ENCODE measurements at places on chromosomes 4 and X.
A peak's percentile ranks its signal among the peaks of the same experiment; 100 is the strongest.

GRCh38 chr4:114606245-114606644 is 7.6 kb downstream of the UGT8 start:
- no peaks in the 10 kb centered on the region for H3K36me3 ChIP-seq
- H3K4me3 ChIP-seq, result no peak overlapping the region
- H3K4me1 ChIP-seq, result no peaks in the 10 kb centered on the region
- DNase-seq, result no peak
- no peaks in the 10 kb centered on the region for H3K27me3 ChIP-seq
- peak overlapping the region; percentile 56 for H3K27ac ChIP-seq

GRCh38 chr4:83267830-83268475 is 16.6 kb downstream of the COQ2 start:
- H3K27ac ChIP-seq, result no peak overlapping the region
- H3K36me3 ChIP-seq, result no peaks in the 10 kb centered on the region
- no peak overlapping the region for H3K4me3 ChIP-seq
- DNase-seq, result no peak
- H3K4me1 ChIP-seq, result no peaks in the 10 kb centered on the region

DNA sequence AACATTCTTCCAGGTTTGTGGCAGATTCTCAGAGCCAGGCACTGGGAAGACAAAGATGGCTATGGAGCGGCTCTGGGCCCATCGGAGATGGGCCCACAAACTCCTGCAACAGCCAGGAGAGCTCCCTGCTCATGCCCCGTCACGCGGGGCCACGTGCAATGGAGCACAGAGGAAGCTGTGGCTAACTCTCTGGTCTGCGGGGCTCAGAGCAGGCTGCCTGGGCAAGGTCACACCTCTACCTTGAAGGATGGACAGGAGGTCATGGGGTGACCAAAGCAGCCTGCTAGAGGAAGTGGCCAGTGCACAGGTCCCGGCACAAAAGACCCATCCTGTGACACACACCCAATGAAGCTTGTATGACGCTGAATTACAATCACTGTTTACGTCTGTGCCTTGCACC is 45.2 kb downstream of the C4orf50 start:
- no peak for DNase-seq
- H3K36me3 ChIP-seq, result no peaks in the 10 kb centered on the region
- no peak overlapping the region for H3K4me3 ChIP-seq
- H3K4me1 ChIP-seq, result no peaks in the 10 kb centered on the region
- no peak overlapping the region for H3K27ac ChIP-seq
- H3K27me3 ChIP-seq, result peaks cover 47% of the 10 kb centered on the region

GRCh38 chr4:184669251-184669650 is 19.7 kb downstream of the PRIMPOL start:
- no peak for DNase-seq
- H3K36me3 ChIP-seq, result no peaks in the 10 kb centered on the region
- H3K27me3 ChIP-seq, result no peaks in the 10 kb centered on the region

GRCh38 chr4:53929955-53930798 is 134.2 kb downstream of the CHIC2 start:
- DNase-seq, result peak; percentile 73
- no peaks in the 10 kb centered on the region for H3K36me3 ChIP-seq
- H3K27ac ChIP-seq, result peak overlapping the region; percentile 57
- no peaks in the 10 kb centered on the region for H3K27me3 ChIP-seq

DNA sequence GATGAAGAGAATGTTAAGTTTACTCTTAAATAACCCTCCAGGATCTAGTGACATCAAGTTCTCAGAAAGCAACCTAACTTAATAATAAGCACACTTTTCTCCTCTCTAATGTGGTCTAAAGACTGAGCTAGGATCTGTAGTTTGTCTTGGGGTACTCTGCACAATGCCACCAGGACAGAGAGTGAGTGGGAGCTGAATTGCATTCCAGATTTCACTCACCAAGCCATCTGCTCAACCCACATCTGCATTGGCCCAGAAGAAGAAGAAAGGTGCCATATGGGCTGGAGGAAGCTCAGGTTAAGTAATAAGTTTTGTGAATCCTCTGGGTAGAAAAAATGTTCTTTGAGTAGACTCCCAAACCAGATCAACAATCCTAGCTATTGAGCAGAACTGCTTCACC is 384.6 kb downstream of the PPP3CA start:
- H3K36me3 ChIP-seq, result no peaks in the 10 kb centered on the region
- H3K4me1 ChIP-seq, result no peaks in the 10 kb centered on the region
- H3K27me3 ChIP-seq, result no peaks in the 10 kb centered on the region
- no peak overlapping the region for H3K27ac ChIP-seq
- H3K4me3 ChIP-seq, result no peak overlapping the region
- DNase-seq, result no peak

DNA sequence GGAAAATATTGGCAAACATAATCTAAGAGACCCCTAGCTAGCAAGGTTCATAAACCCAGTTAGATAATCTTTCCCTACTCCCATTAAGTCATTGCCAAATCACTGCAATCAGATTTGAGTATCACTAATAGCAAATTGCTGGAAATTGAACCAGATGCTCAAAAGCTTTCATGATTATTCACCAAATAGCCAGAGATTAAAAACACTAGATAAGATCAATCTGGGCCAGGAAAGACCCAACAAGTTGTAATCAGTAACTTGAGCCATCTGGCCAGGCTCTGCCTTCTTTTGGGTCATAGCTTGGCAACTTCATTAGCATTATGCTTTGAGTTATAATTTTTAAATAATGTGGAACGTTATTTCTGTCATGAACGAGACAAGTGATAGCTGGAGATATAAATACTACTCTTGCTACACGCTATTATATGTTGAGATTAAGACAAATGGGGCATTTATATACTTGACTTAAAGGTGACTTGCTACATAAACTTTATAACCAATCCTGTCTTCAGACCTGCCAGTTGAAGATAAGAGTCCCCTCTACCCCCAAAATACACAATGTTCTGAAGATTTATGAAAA is 196.6 kb upstream of the EDNRA start:
- no peak overlapping the region for H3K27ac ChIP-seq
- no peak for DNase-seq
- no peaks in the 10 kb centered on the region for H3K4me1 ChIP-seq
- H3K4me3 ChIP-seq, result no peak overlapping the region
- H3K36me3 ChIP-seq, result no peaks in the 10 kb centered on the region

GRCh38 chr4:109945056-109945455 is 32.4 kb downstream of the EGF start:
- no peak for DNase-seq
- no peak overlapping the region for H3K27ac ChIP-seq
- no peaks in the 10 kb centered on the region for H3K4me1 ChIP-seq
- H3K27me3 ChIP-seq, result no peaks in the 10 kb centered on the region
- no peaks in the 10 kb centered on the region for H3K36me3 ChIP-seq

DNA sequence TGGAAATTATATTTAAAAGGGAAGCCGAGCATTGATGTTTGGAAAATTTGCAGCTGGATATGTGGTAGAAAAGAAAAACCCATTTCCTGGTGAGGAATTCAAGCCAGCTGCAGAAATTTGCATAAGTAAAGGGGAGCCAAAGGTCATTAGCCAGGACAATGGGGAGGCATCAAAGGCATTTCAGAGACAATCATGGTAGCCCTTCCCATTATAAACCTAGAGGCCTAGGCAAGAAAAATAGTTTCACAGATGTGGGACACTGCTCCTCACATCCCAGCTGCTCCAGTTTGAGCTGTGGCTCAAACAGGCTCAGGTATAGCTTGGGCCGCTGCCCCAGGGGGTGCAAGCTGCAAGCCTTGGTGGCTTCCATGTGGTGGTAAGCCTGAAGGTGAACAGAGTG is 35.8 kb downstream of the NAP1L3 start:
- H3K27me3 ChIP-seq, result peaks cover 10% of the 10 kb centered on the region
- no peaks in the 10 kb centered on the region for H3K36me3 ChIP-seq
- H3K4me3 ChIP-seq, result no peak overlapping the region
- DNase-seq, result no peak

GRCh38 chrX:134537179-134537955 is 77.4 kb downstream of the HPRT1 start:
- H3K27ac ChIP-seq, result peak overlapping the region; percentile 22
- H3K4me1 ChIP-seq, result no peaks in the 10 kb centered on the region
- no peak overlapping the region for H3K4me3 ChIP-seq

- H3K27ac ChIP-seq, result no peak overlapping the region
- H3K36me3 ChIP-seq, result no peaks in the 10 kb centered on the region
- H3K4me3 ChIP-seq, result no peak overlapping the region
- no peak for DNase-seq
These were observed 2.8 kb downstream of the TIGD2 start for GRCh38 chr4:89114100-89114499.

DNA sequence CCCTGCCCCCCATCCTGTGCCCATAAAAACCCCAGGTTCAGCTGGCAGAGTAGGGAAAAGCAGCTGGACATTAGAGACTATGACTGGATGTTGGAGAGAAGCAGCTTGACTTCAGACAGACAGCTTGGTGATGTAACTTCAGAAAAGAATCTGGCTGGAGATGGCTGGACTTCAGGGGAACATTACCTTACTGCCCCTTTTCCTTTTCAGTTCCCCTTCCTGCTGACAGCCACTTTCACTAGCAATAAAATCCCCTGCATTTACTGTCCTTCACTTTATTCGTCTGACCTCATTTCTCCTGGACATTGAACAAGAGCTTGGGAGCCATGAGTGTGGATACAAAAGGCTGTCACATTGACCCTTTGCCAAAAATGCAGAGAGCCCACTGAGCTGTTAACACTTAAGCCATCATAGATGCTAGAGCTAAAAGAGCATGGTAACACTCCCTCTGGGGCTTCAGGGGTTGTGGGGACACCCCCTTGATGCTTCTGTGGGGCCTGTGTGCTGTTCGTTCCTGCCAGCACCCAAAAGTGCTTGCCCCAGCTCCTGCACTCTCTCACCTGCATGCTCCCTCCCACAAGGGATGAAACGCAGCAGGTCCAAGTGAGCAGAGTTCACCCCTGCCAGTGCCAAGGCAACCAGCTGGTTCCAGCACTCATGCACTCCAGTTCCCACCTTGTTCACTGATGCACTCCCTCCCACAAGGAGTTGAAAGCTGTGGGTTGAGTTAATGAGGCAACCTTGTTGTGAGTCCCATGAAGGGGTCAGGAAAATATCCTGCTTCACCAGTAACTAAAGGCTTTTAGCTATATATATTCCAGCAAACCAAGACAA is 263.8 kb upstream of the NDST3 start:
- no peaks in the 10 kb centered on the region for H3K36me3 ChIP-seq
- no peak overlapping the region for H3K4me3 ChIP-seq
- H3K4me1 ChIP-seq, result no peaks in the 10 kb centered on the region
- no peaks in the 10 kb centered on the region for H3K27me3 ChIP-seq
- no peak for DNase-seq
- no peak overlapping the region for H3K27ac ChIP-seq

GRCh38 chr4:112908511-112908910 is 140.9 kb upstream of the ANK2 start:
- no peaks in the 10 kb centered on the region for H3K36me3 ChIP-seq
- no peak overlapping the region for H3K4me3 ChIP-seq

GRCh38 chr4:172377486-172378140 is 564.4 kb downstream of the GALNTL6 start:
- no peaks in the 10 kb centered on the region for H3K27me3 ChIP-seq
- H3K27ac ChIP-seq, result no peak overlapping the region
- no peaks in the 10 kb centered on the region for H3K4me1 ChIP-seq
- no peak for DNase-seq
- no peaks in the 10 kb centered on the region for H3K36me3 ChIP-seq

DNA sequence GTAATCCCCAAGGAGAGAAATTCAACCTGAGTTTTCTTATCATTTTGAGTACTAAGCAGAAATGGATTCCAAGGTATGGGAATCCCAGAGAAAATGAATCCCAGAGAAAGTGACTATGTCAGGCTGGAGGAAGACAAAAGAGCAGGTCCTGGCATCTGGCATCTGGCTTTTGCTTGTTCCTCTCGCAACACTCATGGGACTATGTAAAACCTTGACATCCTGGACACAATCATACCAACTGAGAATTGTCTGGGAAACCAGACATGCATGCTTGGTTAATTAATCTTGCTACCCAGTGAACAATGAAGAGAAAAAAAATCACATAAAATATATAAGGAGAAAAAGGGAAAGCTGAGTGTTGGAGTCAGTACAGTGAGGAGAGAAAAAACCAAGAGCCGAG is 12.9 kb downstream of the DCAF8L1 start:
- no peak overlapping the region for H3K4me3 ChIP-seq
- H3K4me1 ChIP-seq, result no peaks in the 10 kb centered on the region
- H3K27me3 ChIP-seq, result peaks cover 9% of the 10 kb centered on the region

DNA sequence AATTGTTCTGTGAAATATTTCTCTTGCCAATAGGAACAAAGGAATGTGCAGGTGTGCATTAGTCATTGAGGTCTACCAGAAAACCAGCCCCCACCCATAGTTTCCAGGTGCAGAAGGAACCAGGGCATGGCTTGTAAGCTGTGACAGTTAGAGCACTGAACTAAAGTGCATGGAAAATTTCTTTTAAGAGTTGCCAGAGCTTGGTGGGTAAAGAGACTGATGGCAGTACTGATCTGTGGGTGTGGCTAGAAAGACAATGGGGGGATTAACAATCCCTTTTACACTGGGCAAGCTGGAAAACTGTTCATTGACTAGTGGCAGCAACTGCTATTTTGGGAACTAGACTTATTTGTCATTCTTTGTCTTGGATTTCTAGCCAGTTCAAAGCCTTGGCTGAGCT is 326.9 kb downstream of the PCDH19 start:
- H3K36me3 ChIP-seq, result no peaks in the 10 kb centered on the region
- no peak overlapping the region for H3K27ac ChIP-seq
- peaks cover 37% of the 10 kb centered on the region for H3K27me3 ChIP-seq
- no peak overlapping the region for H3K4me3 ChIP-seq
- H3K4me1 ChIP-seq, result no peaks in the 10 kb centered on the region

DNA sequence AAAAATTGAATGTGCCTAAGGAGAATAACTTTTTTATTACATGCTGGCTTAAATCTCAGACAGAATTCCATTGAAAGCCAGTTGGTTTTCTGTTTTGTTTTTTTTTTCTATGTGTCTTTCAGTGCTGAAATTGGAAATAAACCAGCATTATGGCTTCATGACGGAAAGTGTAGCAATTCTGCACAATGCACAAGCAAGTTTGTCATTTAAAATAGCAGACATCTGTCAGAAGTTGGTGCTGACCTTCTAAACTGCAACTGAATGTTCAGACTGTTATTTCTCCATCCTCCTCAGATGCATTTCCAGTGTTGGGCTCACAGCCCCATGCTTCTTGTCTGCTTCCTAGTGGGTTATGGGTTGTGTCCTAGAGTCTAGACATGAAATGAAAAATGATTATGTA is 107.2 kb upstream of the LIMCH1 start:
- H3K36me3 ChIP-seq, result no peaks in the 10 kb centered on the region
- no peak overlapping the region for H3K4me3 ChIP-seq
- H3K27ac ChIP-seq, result no peak overlapping the region

- H3K27ac ChIP-seq, result no peak overlapping the region
- no peaks in the 10 kb centered on the region for H3K36me3 ChIP-seq
- DNase-seq, result no peak
- no peak overlapping the region for H3K4me3 ChIP-seq
- H3K27me3 ChIP-seq, result no peaks in the 10 kb centered on the region
- no peaks in the 10 kb centered on the region for H3K4me1 ChIP-seq
These were observed 227.8 kb downstream of the KDR start for GRCh38 chr4:54897590-54897989.

GRCh38 chr4:55980725-55981124 is 32.0 kb downstream of the CEP135 start:
- no peaks in the 10 kb centered on the region for H3K36me3 ChIP-seq
- no peaks in the 10 kb centered on the region for H3K27me3 ChIP-seq
- no peak for DNase-seq

- H3K27ac ChIP-seq, result no peak overlapping the region
- no peak for DNase-seq
- no peak overlapping the region for H3K4me3 ChIP-seq
- H3K4me1 ChIP-seq, result no peaks in the 10 kb centered on the region
- peaks cover 5% of the 10 kb centered on the region for H3K36me3 ChIP-seq
- H3K27me3 ChIP-seq, result no peaks in the 10 kb centered on the region
These were observed 953.6 kb upstream of the AGA start for GRCh38 chr4:178395798-178396197.

All from breast epithelium (tissue), 4 donors.